ENCODE measurements at places on chromosomes 4 and X. TPM values are rescaled to one million over a fixed set of nuclear protein-coding genes. Genes with fewer than 3 reads are reported as not detected.
A peak's percentile ranks its signal among the peaks of the same experiment; 100 is the strongest.

- DNase-seq, result no peak
Measured at GRCh38 chr4:26030260-26030667, 116.2 kb downstream of the SMIM20 start.

- no peak for DNase-seq
Measured at GRCh38 chr4:48030470-48030869, 13.9 kb downstream of the NIPAL1 start.

DNA sequence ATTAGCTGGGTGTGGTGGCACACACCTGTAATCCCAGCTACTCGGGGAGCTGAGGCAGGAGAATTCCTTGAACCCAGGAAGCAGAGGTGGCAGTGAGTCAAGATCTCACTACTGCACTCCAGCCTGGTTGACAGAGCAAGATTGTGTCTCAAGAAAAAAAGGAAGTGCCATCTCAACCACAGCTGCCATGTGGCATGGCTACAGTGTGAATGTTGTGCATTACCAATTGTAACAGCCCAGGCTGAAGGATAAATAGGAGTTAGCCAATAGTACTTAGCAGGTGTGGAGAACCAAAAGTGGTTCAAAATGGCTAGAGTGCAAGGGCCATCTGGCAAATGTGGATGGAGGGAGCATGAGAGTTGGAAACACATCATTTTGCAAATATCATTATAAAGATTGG, 28.9 kb downstream of the SLC25A5 start:
- no peak for DNase-seq

DNA sequence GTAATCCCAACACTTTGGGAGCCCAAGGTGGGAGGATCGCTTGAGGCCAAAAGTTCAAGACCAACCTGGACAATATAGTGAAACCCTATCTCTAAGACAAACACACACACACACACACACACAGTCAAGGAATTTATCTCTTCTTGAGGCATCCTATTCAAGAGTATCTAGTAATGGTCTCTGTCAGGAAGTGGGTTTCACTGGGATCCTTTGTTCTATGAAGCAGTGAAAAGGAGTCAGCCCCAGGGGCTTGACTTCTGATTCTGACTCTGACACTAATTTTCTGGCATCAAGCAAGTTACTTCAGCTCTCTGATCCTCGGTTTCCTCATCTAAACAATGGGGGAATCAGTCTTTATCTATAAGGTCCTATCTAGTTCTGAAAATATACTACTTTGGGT, 34.8 kb downstream of the UTP14A start:
- DNase-seq, result no peak

GRCh38 chr4:87227751-87228151, 7.3 kb upstream of the KLHL8 start:
- DNase-seq, result no peak

TRPC5OS gene
- total RNA-seq, result not detected

DNA sequence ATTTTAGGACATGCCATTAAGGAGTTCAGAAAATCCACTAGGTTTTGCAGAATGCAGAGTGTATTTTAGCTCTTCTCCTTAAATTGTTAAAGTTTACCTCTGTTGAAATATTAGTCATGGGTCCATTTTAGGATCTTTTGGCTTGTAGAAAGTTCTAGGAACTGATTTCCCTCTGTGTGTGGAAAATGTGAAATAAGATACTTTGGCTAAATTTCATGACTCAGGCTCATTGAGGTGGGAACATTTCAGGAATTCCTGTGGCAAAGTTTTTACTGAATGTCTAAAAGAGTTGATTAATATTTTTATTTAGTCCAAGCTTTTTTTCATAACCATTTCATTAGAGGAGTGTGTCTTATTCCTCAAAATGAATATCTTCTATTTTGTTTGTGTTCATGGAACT, 7.0 kb downstream of the FHIP1A start:
- DNase-seq, result peak; percentile 90

PCDH19 gene
- not detected for total RNA-seq

- DNase-seq, result no peak
Measured at GRCh38 chrX:149982310-149982709, 44.0 kb upstream of the EOLA2 start.

BRCC3 gene
- total RNA-seq, result 8.3 TPM

NDNF gene
- total RNA-seq, result not detected

GRCh38 chr4:141416677-141417363, 196.1 kb downstream of the ZNF330 start:
- DNase-seq, result no peak

GRCh38 chr4:111849746-111850284, 295.4 kb upstream of the FAM241A start:
- DNase-seq, result no peak

DNA sequence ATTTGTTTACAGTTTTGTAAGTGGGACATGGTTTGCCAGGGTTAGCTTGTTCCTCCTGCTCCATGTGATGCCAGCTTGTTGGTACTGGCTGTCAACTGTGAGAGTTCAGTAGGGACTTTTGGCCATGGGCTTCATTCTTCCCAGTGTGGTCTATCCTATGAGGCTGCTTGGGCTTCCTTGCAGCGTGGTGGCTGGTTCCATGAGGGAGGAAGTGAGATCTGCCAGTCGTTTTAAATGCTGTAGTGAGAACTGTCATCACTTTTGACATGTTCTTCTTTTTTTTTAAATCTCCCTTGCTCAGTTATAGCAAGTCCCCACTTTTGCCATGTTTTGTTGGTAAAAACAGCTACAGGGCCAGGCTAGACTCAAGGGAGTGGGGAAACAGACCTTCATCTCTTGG, 15.9 kb downstream of the NSD2 start:
- no peak for DNase-seq

GRCh38 chr4:165378745-165379677, at the start of gene CPE:
Gene CPE (plus strand): TSS chr4:165379008. CDS start chr4:165379222, 214 bp downstream.
- peak; percentile 59 for DNase-seq

DNA sequence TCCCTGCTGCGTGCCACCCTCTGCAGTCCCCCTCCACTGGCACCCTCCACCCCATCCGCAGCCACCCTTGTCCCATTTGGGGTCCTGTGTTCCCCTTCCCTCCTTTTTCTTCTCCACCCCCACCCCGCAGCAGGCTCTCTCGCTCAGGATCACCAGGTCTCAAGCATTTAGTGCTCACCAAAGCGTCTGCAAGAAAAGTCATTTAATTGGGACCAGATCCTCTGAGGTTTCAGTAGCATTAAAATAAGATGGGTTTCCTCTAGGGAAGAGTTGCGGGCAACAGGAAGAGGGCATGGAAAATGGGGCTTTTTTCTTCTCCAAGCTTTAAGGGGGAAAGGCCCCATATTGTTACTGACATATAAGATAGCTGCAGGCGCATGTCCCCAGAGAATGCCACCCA, 4.9 kb upstream of the HAUS7 start:
- DNase-seq, result no peak

ZNF185 gene
- total RNA-seq, result 0.38 TPM

Measured in LHCN-M2 (cell line).